ENCODE measurements at places on chromosomes 6 and 20.
A peak's percentile ranks its signal among the peaks of the same experiment; 100 is the strongest.

- no peak for DNase-seq
These were observed 146.0 kb downstream of the PHACTR3 start for GRCh38 chr20:59750209-59750840.

DNA sequence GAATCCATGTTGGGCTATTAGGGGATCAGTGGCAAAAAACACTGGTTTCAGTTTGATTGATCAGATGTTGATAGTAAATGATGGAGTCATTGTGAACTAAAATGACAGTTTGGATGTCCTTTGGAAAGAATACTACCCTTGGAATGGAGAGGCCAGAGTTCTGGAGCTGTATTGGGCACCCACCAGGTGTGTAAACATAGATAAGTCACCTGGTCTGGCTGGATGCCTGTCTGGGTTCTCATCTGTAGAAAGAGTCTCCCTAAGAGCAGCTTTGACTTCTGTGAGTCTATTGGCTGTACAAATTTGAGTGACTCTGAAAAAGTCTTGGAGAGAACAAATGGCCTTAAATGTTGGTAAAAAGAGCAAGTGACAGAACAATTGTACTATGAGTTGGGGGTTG is 115.0 kb downstream of the SCP2D1 start:
- DNase-seq, result no peak

DNA sequence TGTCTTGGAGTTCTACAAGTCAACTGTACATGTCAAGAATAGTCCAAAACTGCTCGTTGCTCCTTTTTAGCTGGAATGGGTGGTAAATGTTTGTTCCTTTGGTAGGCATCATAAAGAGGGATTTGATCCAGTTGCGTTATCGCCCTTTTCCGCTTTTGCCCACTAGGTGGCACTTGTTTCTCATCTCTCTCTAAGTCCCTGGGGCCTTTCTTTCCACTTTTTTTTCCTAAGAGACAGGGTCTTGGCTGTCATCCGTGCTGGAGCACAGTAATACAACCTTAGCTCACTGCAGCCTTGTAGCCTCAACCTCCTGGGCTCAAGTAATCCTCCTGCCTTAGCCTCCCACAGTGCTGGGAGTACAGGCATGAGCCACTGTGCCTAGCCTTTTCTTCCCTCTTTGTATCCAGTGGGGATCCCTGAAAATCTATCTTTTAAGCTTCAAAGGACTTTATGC is 20.7 kb downstream of the GTPBP2 start:
- peak; percentile 51 for DNase-seq

DNA sequence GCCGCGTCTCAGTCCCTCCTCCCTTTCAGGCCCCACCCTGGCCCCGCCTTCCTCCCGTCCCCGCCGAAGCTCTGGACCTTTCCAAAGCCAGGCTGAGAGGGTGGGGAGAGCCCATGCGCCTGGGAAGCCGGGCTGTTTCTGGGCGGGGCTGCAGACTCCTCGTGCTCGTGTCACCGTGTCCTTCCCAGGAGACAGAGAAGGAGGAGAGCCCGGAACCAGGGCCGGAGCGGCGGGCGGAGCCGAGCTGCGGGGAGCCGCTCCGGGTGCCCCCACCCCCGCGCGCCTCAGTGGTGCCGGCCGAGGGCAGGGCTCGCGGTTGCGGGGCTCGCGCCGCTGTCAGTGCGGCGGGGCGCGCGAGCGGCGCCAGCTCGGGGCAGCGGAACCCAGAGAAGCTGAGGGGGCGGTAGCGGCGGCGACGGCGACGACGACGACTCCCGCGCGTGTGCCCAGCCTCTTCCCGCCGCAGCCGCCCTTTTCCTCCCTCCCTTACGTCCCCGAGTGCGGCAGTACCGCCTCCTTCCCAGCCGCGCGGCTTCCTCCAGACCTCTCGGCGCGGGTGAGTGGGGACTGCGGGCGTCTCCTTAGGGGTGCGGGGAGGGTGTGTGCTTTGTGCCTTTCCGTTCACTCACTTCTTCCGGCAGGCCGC is at the start of gene RALY:
Gene RALY, plus strand, starts transcription at position 336 of the 646 bp plus-strand sequence. CDS start 78,164 bp downstream, outside the sequence.
- no peak for DNase-seq

- DNase-seq, result no peak
These were observed 74.1 kb upstream of the TOX2 start for GRCh38 chr20:43840382-43841070.

DNA sequence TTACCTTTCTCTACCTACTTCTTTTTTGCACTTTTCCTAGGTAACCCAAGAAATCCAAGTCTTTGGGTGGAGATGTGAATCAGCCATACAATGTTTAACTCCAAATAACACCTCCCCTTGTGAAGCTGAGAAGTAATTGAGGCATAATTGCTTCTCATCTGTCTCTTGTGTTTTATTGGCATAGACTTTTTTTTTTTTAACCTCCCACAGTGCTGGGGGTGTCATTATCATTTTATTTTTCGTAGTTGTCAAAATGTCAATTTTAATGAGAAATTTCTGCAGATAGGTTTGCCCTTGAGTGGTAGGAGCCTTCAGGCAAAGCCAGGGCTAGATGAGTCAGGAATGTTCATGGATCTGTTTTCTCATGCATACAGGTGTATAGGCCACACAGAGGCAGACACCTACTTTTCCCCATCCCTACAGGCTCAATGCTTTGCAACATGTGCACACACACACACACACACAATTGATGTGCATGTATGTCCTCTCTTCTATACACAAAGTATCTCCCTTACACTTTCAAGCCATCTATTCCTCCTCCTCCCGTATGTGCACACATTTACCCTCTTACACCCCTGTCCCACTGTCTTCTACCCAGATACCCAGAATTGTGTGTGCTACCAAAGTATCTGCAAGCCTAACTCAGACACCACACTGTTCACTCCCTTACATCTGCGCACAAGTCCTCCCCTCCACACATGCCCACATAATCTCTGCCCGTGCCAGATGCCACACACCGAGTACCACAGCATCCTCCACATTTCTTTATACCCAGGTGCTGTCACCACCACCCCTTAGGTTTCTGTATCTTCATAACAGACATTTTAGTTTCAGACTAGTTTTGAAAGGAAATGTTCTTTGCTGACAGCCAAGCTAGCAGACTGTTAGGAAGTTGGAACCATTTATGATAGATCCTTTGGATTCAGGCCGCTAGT is 22.0 kb downstream of the RALY start:
- no peak for DNase-seq

GRCh38 chr6:56380476-56380875 is 133.1 kb upstream of the COL21A1 start:
- DNase-seq, result no peak

DNA sequence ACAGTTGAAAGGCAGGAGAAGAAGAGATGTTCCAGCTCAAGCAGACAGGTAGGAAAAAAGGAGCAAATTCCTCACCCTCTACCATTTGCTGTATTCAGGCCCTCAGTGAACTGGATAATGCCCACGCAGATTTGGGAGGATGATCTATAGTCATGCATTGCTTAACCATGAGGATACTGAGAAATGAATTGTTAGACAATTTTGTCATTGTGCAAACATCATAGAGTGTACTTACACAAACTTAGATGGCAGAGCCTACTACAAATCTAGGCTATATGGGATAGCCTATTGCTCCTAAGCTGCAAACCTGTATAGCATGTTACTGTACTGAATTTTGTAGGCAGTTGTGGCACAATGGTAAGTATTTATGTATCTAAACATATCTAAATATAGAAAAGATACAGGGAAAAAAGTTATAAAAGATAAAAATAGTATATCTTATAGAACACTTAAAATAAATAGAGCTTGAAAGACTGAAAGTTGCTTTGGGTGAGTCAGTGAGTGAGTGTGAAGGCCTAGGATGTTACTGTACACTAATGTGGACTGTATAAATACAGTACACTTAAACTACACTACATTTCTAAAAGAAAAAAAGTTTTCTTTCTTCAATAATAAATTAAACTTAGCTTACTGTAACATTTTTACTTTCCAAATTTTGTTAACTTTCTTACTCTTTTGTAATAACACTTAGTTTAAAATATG is 672.3 kb downstream of the UTRN start:
- no peak for DNase-seq

- DNase-seq, result no peak
These were observed 8.4 kb downstream of the ARFGAP1 start for GRCh38 chr20:63280929-63281545.

- DNase-seq, result no peak
These were observed 336.2 kb downstream of the CDKAL1 start for GRCh38 chr6:20870493-20870892.

- DNase-seq, result peak; percentile 78
These were observed 717 bp upstream of the ASF1A start for GRCh38 chr6:118893064-118893806.

GRCh38 chr6:45959534-45960145 is 56.0 kb downstream of the CLIC5 start:
- DNase-seq, result no peak

DNA sequence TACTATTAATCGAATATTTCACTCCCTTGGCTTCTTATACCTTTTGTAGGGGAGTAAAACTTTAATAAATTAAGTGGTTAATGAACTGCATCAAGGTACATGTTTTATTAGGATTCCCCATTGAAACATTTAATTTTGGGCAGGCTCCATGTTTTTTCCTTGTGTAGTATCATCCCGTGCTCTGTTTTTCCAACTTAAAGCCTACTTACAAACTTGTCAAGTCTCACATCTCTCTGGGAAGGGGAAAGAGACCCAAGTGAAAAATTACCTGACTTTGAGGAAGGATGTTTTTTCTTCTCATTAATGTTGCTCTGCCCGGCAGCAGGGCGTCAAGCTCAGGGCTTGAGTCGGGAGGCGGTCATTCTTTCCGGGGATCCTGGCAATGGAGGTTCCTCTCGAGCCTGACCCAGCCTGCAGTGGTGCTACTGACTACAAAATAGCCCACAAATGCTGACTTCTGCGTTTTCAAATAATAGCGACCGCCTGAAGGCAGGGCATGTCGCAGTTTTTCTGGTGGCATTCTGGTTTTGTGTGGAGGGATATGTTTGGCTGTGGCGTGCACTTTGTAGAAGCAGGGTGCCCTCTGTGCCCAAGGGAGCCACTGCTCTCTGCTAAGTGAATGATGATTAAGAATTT is 2.4 kb downstream of the DSP start:
- peak; percentile 23 for DNase-seq

DNA sequence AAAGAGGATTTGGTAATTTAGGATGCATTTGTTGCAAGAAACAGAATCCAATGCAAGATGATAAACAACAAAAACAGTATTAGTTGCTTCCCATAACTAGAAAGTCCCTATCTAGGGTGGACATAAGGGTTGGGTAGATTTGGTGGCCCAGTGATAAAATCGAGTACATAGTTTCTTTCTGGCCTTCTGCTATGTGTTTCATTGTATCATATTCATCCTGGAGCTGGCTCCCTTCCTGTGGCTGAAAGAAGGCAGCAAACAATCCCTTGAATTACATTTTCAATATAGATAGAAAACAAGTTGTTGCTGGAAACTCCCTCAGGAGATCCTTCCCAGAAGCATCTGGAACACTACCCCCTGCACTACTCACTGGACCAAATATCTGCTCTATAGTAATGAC is 135.1 kb downstream of the ID4 start:
- no peak for DNase-seq

DNA sequence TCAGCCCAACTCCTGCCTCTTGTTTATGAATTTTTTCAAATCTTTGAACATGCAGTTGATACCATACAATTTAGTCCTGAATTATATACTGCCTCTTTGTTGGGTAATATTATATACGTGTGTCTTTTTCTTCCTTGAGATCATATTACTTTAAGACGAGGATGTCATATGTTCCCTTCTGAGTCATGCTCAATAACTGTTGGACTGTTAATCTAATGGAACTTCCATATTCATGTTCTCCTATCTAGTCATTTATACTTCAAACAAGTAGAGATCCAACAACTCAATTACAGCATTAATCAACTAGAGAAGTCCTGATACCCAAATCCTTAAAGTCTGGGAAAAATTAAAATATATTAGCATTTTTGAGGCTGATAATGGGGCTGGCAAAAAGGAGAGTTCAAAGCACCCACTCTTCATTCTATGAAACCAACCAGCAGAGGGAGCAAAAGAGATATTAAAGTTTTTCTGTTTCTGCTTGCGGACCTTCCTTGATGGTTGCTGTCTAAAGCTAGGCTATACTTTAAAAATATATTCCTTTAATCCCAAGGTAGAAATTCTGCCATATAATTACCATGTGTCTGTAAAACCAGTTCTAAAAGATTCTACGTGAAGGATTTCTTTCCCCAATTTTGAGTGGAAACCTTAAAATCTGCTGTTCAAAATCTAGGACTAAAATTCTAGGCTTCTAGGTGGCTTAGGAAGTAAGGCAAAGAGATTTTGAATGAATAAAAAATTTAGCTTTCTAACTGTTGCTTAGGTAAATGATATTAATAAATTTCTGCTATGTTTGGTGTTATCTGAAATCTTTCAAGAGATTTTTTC is 498.9 kb downstream of the BCKDHB start:
- DNase-seq, result no peak

- DNase-seq, result no peak
These were observed 538 bp downstream of the FERMT1 start for GRCh38 chr20:6122111-6122872.

DNA sequence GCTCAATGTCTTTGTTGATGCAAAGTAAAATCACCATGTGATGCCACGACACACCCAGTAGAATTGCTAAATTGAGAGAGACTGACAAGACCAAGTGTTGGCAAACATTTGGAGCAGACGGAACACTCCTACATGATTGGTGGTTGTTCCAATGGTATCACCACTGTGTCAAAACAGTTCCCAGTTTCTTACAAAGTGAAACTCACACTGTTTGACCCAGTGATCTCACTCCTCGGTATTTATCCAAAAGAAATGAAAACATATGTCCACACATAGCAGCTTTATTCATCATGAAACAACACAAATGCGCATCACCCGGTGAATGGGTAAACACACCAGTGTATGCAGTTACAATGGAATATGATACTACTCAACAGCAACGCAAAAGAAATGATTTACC is 74.0 kb upstream of the SULF2 start:
- DNase-seq, result no peak

DNA sequence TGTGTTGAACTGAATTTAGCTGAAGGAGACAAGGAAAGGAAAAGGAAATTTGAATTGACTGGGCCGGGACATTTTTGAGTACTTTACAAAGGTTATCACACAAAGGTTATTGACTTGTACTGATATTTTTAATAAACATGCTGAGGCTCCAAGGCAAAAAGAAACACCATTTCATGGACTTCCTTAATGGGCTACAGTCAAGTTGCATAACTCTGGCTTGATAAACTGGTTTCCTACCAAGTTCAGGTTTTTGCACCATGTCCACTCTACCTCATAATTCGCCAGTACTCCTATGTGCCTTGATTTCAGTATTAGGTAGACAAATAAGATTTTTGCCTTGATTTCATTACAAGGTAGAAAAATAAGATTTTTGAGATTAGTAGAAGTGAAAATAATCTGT is 65.8 kb upstream of the FUT9 start:
- no peak for DNase-seq

- no peak for DNase-seq
These were observed 248.1 kb upstream of the OPRM1 start for GRCh38 chr6:153790876-153791473.

DNA sequence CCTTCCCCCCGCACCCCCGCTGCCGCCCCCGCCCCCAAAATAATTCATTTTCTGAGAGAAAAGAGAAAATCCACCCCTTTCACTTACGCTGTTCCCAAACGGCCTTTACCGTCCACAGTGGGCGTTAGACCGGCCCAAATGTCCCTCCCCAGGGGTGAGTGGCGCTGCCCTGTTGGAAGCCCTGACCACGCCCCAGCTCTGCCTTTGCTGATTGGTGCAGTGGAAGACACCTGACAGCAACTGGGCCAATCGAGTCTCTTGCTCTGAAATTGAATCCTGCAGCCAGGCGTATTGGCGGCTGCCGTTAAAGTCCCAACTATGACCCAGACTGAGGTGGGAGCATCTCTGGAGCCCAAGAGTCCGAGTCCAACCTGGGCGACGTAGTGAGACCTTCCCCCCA is 15.7 kb downstream of the ZFP64 start:
- DNase-seq, result no peak

- DNase-seq, result no peak
These were observed 146.7 kb upstream of the MLN start for GRCh38 chr6:33950472-33950881.
